ENCODE measurements at places on chromosomes 3 and 15.

- DNase-seq, result no peak
Measured at GRCh38 chr3:133464573-133464972, 64.7 kb downstream of the BFSP2 start.

- no peak for DNase-seq
Measured at GRCh38 chr15:94848054-94848453, 616.7 kb downstream of the MCTP2 start.

GRCh38 chr3:15959434-15959811 lies 161.6 kb upstream of the ANKRD28 start:
- no peak for DNase-seq

DNA sequence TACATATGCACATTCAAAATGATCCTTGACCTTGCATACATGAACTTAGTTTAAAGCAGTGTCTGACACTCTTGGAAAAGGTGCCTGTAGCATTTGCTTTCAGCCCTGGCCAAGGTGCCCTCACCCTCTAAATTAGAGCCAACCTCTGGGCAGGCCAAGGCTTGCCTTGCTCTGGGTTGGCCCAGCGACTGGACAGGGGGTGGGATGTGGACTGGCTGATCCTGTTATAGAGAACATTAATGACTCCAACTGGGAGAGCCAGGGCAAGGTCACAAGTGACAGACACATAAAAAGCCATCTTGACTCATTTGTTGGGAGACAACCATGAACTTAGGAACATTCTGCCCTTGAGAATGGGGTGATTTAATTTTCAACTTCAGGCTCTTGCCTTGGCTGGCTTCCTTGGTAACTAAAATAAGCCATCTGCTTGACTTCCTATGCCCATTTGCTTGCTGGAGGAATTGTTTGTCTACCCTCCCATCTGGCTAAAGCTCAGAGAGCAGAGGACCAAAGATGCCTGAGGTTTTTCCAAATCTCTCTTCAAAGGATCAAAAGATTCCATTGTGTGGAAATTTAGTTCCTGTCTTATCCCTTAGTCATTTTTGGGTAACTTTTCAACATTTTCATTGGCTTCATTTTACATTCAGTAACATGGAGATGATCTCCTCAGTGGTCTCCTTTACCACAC lies 403.7 kb downstream of the SOX2 start:
- no peak for DNase-seq

- no peak for DNase-seq
Measured at GRCh38 chr3:44870375-44871061, 3.9 kb upstream of the TGM4 start.

GRCh38 chr3:106399761-106400160 lies 530.9 kb upstream of the CBLB start:
- no peak for DNase-seq

DNA sequence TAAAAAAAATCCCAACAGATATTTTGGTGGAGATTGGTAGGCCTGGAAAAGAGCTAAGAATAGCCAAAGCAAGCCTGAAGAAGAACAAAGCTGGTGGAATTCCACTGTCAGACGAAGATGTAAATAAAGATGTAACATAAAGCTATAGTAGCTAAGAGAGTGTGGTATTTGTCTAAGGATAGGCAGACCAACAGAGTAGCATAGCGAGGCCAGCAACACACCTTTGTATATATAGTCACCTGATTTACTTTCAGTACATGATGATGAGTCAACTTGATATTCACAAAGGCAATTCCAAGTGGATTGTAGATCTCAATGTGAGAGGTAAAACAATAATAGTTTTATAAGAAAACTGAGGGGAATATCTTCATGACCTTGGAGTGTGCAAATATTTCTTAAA lies 53.6 kb upstream of the SYN2 start:
- no peak for DNase-seq

- no peak for DNase-seq
Measured at GRCh38 chr3:172546628-172547214, 23.5 kb upstream of the TNFSF10 start.

- DNase-seq, result no peak
Measured at GRCh38 chr3:41041899-41042298, 157.4 kb upstream of the CTNNB1 start.

DNA sequence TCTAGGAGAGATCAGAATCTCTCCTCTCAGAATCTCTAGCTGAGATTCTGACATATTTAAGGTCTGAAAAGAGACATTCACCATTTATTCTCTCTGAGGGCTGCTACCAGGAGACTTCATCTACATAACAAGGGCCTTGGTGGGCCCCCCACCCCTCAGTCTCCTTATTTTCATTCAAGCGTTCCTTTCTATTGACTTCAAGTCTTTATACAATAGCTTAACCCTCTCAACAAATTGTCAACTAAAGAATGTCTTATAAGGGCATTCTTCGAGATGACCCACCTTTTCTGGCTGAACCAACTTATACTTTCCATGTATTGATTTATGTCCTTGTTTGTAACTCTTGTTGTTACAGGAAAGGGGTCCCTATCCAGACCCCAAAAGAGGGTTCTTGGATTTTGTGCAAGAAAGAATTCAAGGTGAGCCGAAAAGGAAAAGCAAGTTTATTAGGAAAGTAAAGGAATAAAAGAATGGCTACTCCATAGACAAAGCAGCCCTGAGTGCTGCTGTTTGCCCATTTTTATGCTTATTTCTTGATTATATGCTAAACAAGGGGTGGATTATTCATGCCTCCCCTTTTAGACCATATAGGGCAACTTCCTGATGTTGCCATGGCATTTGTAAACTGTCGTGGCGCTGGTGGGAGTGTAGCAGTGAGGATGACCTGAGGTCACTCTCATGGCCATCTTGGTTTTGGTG lies 209.5 kb upstream of the ALCAM start:
- no peak for DNase-seq

DNA sequence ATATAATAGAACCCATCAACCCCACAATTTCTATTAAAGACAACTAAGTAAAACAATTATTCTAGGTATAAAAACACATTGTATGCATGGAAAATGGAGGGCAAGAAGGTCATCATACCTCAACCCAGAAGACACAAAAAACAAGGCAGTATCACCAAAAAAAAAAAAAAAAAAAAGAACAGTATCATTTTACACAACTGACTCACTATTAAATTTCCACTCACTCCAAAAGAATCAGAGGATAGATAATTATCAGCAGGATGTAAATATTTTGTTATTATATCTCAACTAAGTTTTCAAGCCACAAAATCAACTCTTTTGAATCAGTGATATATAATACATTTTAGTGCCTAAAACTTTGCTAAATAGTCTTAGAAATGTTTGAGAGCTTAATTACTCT lies 55.0 kb downstream of the CLASP2 start:
- DNase-seq, result no peak

GRCh38 chr3:111895071-111895470 lies 36.0 kb downstream of the PHLDB2 start:
- DNase-seq, result no peak

- no peak for DNase-seq
Measured at GRCh38 chr3:13770170-13771169, 109.4 kb downstream of the WNT7A start.

DNA sequence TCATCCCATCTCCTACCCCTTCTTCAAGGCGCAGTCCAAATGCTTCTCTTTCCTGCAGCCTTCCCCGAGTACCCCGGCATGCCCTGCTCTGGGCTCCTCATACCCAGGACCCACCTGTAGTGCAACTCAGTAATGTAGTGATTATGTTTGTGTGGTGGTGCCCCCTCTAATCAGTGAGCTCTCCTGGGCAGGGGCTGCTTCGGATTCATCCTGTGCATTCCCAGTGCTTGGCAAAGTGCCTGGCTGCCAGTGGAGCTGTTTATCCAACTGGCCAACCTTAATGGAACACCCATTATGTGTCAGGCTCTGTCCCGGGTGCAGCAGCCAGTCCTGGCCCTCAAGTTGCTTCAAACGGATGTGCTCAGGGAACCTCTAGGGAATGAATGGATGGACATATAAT lies 174.4 kb upstream of the LINGO1 start:
- DNase-seq, result no peak

- no peak for DNase-seq
Measured at GRCh38 chr15:95162069-95162468, 930.7 kb downstream of the MCTP2 start.

DNA sequence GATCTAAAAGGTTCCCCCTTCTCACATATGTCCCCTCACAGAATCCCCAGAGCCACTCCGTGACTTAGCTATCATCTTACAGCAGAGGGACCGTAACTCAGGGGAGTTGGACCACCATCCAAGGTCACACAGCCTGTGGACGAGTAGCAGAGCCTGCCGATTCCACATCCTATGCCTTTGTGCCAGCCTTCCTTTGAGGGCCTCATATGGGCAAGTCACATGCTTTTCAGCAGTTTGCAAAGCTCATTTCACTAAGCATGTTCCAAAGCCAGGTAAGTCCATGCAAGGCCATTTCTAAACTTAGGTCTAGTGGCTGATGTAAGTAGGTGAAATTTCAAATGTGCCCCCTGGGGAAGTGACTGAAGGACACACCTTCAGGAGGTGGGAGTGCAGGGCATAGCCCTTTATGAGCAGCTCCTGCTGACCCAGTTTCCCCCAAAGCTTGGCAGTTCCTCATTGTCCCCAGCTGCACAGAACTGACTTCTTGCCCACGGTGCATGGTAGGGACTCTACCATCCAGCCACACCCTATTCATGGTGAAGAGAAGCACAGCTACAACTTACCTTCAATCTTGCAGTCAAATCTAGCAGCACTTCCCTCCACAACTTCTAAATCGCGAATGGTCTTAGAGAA lies 33.3 kb upstream of the HACD2 start:
- no peak for DNase-seq

DNA sequence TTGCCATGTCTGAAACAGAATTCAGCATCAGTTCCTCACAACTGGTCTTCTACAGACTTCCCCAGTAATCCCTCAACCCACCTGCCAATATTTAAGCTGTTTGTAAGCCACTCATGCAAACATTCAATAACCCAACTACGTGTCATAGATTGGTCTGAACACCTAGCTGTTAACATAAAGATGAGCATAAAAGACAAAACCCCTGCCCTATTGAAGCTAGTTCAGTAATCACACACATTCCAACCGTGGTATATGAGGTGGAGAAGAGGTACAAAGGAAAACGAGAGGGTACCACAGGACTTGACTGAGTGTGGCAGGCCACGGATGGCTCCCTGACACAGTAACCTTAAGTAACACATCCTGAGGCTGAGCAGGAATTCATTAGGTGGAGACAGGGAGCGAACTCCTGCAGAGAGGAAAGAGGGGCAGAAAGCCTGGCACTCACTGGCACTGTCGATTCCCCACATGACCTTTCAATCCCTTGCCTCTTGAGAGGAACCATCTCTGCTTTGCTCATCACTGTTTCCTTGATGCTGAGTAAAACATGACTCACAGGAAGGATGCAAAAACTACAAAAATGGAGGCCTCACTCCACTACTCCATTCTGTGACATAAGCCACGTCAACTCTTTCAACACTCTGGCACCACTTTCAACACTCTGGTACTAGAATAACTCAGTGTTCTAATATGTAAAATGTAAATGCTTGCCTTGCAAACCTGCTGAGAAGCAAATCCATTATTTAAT lies 31.3 kb downstream of the RPN1 start:
- no peak for DNase-seq

- DNase-seq, result no peak
Measured at GRCh38 chr15:56794165-56794552, 60.9 kb upstream of the ZNF280D start.

GRCh38 chr3:43326891-43327581 lies 40.7 kb downstream of the SNRK start:
- DNase-seq, result no peak

GRCh38 chr3:160893207-160893606 lies 137.2 kb downstream of the PPM1L start:
- DNase-seq, result no peak

- DNase-seq, result no peak
Measured at GRCh38 chr3:119147494-119147893, 1.5 kb downstream of the TEX55 start.

DNA sequence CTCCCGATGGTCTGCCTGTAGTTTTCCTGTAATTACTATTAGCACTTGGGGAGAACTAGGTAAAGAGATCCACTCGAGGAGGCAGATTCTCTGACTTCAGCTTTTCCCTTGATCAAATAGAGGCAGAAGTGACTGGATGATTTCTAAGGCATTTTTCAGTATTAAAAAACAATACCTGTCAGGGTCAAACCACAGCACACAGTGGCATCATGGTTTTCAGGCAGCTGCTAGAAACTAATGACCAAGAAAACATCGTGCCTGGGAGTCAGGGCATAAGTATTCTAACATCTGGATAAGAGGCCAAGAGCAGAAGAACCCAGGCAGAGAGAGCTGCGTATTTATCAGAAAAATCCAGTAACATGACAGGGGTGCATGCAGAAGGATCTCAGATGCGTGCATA lies 419.9 kb downstream of the TUSC7 start:
- no peak for DNase-seq

GRCh38 chr3:186997473-186997939 lies 67.2 kb downstream of the ST6GAL1 start:
- DNase-seq, result no peak

GRCh38 chr3:72665701-72666446 lies 182.4 kb downstream of the SHQ1 start:
- DNase-seq, result peak; percentile 12

DNA sequence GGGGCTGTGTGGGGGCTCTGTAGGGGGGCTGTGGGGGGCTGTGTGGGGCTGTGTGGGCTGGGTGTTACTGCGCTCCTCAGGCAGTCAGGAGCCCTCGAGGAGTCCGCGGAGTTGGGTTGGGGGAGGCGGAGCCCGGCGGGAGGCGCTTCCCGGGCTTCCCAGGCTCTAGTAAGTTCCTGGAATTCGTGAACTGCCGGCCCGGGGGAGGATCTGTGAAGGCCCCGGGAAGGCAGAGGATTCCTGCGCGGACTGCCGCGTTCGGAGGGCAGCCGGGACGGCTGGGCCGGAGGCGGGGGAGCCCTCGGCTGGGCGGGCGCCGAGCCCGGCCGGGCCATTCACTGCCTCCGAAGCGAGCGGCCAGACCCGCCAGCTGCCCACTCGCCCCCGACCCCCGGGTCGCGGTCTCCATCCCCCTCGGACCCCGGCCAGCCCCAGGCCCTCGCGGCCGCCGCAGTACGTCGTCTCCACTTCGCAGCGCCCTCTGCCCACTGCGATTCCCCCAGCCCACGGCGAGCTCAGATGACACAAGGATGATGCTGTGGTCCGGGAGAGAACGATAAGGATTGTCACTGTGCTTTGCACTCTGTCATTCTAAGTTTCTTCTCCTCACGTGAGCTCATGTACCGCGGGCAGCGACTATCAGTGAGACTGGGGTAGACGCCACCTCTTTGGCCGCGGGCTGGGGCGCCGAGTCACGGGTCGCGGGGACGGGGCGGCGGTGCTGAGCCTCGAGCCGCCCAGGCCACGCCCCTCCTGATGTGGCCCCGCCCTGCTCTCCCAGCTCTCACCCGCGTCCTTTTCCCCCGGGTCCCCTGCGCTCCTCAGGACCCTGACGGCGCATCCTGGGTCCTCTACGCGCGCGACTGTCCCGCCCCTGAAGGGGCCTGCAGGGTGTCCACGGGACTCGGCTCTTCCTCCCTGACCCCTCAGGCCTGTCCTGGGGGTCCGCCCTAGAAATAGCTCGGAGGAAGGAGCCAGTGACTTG lies 65.3 kb downstream of the KLF13 start:
- DNase-seq, result peak; percentile 75

DNA sequence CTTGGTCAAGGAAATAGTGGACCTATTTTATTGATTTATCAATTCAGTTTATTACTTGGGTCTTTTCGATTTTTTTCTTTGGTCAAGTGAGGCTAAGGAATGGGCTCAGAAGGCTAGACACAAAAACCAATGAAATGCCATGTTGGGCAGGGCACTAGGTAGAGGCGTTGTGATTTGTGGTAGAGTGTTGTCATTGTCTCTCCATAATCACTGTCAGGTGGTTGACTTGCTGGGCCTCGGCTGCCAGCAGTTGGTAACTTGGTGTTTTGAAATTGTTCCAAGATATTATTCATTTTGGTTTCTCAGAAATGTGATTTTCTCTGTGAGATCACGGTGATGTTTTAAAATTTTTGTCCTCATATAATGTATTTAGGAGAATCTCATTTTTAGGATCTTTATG lies 173.6 kb downstream of the KLHL25 start:
- DNase-seq, result no peak

Data from activated effector memory CD4-positive, alpha-beta T cell treated with Interleukin-2 at 50 U/mL for 16 hours (primary cell).